ENCODE measurements at places on chromosomes 6 and 20.

DNA sequence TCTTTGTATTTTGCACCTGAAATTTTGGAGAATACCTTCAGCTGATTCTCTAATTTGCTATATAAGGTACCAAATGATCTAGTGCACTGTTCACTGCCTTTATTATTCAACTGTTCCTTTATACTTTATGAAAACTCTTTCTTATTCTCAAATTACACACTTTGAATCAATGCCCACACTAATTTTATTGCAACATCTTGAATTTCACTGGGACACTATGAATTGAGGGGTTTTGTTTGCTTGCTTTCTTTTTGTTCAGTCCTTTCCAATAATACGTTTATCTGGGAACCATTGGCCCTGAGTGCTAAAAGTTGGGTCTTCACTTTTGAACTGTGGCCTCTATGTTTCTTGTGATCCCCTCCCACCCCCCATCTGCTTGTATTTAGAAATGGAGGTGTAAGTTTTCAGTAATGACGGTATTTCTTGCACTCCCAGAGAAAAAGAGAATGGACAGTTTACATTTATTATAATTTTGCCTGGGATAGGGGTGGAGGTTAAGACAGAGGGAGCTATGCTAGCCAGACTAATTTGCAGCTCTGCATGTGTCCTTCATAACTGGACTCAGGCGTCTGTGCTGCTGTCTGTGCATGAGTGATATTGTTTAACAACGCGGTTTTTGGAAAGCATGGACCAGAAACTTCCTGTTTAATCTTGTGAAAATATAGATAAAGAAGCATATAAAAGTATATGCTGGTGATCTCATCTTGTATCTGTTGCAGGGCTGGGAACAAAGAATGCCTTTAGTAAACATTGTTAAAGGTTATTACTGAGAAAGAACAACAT lies 98.1 kb downstream of the DNAH8 start:
- H3K27me3 ChIP-seq, result peaks cover 34% of the 10 kb centered on the region
- H3K36me3 ChIP-seq, result no peaks in the 10 kb centered on the region
- H3K4me3 ChIP-seq, result no peak overlapping the region
- no peaks in the 10 kb centered on the region for H3K4me1 ChIP-seq
- H3K27ac ChIP-seq, result no peak overlapping the region

GRCh38 chr6:148494226-148494625 lies 151.6 kb downstream of the SASH1 start:
- DNase-seq, result no peak
- no peaks in the 10 kb centered on the region for H3K4me1 ChIP-seq
- H3K27ac ChIP-seq, result no peak overlapping the region
- H3K4me3 ChIP-seq, result no peak overlapping the region
- peaks cover 8% of the 10 kb centered on the region for H3K27me3 ChIP-seq

DNA sequence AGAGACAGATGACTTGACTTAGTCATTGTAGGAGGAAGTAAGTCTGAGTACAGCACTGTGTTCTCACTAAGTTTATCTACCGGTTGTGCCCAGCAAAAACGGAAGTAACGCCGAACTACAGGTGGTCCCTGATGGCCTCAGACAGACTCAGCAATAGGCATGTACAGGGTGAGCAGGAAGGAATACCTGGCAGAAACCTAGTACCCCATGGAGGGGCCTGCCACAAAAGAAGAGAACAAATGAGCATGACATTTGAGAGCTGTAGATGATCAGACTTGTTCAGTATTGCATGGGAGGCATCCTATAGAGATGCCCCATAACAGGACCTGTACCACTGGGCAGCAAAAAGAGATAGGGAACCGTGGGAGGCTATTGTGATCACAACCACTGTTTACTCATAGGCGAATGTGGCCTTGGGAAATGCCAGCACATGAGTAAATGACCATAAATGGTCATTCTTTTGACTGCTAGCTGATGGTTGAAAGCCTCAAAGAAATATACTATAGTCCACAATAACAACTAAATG lies 106.4 kb upstream of the TAB2 start:
- H3K4me3 ChIP-seq, result peak overlapping the region; percentile 56
- DNase-seq, result peak; percentile 37
- H3K27ac ChIP-seq, result no peak overlapping the region

DNA sequence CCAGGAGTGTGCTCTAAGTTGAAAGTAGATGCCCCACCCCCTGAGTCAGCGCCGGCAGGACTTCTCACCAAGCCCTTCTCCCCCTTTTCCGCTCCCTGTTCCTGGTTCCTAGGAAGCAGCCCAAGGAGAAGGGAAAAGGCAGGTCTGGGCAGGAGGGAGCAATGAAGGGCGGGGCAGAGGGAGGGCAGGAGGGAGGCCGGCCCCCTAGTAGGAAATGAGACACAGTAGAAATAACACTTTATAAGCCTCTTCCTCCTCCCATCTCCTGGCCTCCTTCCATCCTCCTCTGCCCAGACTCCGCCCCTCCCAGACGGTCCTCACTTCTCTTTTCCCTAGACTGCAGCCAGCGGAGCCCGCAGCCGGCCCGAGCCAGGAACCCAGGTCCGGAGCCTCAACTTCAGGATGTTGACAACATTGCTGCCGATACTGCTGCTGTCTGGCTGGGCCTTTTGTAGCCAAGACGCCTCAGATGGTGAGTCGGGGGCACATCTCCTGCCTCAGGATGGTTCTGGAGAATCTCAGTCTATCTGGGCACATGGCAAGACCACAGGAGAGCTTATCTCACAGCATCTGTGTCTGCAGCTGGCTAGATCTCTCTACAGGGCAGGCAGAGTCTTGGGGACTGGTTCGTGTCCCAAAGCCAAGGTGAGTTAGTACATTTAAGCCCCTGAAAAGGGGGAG lies at the start of gene PROCR:
TSS of gene PROCR (plus strand) at position 320 of the 681 bp plus-strand sequence. CDS start at position 403, 83 bp downstream.
- peak within 1 kb of the TSS; percentile 3 for H3K27ac ChIP-seq
- peak within 1 kb of the TSS; percentile 68 for H3K4me3 ChIP-seq
- H3K27me3 ChIP-seq, result no peaks in the 10 kb centered on the region
- H3K4me1 ChIP-seq, result peaks cover 15% of the 10 kb centered on the region
- DNase-seq, result peak; percentile 22
- H3K36me3 ChIP-seq, result no peaks in the 10 kb centered on the region

- DNase-seq, result no peak
- peaks cover 20% of the 10 kb centered on the region for H3K27me3 ChIP-seq
- H3K27ac ChIP-seq, result no peak overlapping the region
- no peaks in the 10 kb centered on the region for H3K36me3 ChIP-seq
- no peaks in the 10 kb centered on the region for H3K4me1 ChIP-seq
- H3K4me3 ChIP-seq, result no peak overlapping the region
Observed at GRCh38 chr20:47761482-47762047, 23.7 kb downstream of the SULF2 start.

DNA sequence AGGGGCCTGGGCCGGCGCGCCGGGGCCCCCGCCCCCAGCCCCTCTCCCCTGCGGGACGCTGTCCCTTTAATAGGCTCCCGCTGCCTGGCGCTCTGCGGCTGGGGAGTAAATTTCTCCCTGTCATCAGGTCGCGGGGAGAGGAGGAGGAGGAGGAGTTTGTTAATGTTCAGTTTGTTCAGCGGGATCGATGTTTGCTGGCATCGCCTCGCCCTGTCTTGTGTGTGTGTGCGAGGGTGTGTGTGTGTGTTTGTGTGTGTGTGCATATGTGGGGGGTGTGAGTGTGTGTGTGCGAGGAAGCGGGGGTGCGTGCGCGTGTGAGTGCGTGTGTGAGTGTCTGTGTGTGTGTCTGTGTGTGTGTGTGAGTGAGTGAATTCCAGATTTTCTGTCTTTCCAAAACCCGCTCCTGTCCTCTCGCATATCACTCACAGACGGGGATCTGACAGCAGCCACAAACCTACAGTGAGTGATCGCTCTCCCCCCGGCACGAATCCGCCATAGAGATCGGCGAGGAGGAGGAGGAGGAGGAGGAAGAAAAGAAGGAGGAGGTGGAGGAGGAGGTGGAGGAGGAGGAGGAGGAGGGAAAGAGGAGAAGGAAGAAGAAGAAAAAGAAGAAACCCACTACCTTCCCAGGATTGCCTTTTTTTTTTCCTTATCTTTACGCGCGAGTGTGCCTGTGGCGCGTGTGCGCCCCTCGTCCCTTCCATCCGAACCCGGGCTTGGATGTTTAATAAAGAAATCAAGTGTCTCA lies at the start of gene TSHZ2:
TSS of gene TSHZ2 (plus strand) at position 169 of the 748 bp plus-strand sequence. CDS start 936 bp downstream, outside the sequence.
- peak within 1 kb of the TSS; percentile 91 for H3K4me3 ChIP-seq
- H3K36me3 ChIP-seq, result peaks cover 1% of the 10 kb centered on the region
- H3K27me3 ChIP-seq, result peaks cover 34% of the 10 kb centered on the region
- peak; percentile 26 for DNase-seq

All from activated naive CD8-positive, alpha-beta T cell treated with anti-CD3 and anti-CD28 coated beads, Interleukin-2, amount 50 U/mL, for 24 hours (primary cell).